Activated CD4-positive, alpha-beta T cell treated with anti-CD3 and anti-CD28 coated beads, Interleukin-2, amount 50 U/mL, for 48 hours (primary cell): ENCODE measurements at places on chromosomes 11 and 22.

DNA sequence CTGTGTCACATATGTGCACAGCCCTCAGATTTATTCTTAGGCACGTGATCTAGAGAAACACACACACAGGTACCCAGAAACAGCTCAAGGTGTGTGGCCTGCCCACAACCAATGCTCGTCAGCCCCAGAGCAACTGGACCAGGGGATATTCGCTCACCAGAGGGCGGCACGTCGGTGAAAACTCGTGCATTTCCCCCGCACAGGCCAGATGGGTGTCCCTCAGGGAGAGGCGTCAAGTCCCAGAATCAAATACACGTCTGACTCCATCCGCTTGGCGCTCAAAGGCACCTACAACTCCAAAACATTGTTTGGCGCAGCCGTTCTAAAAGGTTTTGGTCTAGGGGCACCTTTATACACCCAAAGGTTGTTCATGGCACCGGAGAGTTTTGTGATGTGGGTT is 429.0 kb downstream of the BRD1 start:
- DNase-seq: no peak

GRCh38 chr22:50443197-50443596 is 31.6 kb downstream of the SBF1 start:
- no peak for DNase-seq

DNA sequence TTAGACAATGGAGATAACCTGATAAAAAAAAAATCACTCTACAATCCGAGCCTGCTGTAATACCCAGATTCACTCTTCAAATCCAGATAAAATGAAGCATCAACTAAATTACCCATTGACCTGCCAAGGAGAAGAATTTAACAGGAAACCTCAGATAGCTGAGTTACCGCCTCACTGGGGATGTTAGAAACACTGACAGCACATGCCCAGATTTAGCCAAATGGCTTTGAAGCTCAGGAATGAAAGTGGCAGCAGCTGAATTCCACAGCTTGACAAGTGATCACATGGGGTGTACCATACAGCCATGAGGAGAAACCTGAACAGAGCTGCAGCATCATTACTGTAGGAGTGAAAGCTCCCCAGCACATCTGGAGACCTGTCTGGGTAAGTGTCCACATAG is 807.6 kb downstream of the DLG2 start:
- no peak for DNase-seq

DNA sequence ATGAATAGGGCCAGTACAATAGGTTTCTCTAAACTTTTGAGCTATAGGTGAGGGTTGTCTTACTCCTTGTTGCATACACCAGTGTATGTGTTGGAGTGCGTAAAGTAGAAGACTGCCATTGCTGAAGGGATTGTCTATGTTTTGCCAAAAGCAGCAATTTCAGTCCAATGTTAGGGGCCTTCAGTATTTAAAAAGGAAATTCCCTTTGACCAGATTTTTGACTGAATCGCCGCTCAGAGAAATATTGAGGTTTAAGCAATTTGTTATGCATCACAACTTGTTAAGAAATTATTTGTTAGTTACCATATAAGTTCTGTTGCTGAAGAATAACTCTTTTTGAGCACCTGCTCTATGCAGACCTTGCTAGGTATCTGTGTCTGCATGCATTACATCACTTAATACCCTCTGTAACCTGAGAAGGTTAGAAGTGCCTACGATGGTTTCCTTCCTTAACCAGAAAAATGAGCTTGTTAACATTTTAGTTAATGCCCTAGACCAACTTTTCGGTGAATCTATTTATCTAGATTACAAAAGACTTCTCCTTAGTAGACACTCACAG is 33.9 kb downstream of the MMP20 start:
- DNase-seq: no peak

DNA sequence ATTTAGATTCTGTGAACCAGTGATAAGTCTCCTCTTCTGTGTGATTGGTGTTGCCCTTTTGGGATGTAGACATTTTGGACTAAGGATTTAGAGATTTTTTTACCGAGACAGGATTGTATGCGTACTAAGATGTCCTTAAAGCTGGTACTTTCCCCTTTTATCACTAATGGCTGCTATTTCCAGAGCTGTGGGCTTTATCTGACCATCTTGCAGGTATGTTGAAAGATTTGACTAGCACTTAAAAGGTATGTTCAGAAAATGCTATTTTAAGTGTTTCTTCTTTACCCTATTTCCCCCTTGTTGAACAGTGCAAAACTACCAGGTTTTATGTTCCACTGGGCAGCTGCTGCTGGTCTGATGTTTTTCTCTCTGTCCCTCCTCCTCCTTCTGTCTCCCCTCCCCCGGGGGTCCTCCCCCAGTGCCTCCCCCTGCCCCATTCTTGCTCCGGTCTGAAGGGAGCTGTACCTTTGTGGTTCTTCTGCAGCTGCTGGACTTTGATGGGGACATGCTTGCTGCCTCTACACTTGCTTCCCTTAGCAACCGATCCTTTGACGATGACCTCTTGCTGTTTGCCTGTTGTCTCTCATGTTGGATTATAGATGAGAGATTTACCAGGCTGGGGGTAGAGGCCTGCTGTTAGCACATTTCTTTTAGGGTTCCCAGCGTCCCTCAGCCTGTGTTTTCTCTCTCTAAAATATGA is 59.6 kb downstream of the ZNRF3 start:
- no peak for DNase-seq

DNA sequence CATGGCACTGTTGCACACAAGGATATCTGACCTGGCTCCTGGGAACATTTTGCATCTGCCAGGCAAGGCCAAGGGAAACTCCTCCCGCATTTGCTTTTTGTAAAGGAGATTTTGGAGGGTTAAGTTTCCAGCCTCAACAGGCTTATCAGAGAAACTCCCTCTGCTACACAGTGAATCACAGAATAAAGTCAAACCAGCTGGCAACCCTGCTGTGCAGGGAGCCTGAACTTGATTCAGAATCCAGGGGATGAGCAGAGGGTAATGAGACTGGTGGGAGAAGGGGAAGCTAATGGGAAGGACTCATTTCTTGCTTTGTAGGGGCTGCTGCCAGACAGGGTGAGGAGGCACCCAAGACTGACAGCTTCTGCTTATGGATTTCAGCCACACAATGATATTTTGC is 185.3 kb upstream of the ISX start:
- DNase-seq: no peak

DNA sequence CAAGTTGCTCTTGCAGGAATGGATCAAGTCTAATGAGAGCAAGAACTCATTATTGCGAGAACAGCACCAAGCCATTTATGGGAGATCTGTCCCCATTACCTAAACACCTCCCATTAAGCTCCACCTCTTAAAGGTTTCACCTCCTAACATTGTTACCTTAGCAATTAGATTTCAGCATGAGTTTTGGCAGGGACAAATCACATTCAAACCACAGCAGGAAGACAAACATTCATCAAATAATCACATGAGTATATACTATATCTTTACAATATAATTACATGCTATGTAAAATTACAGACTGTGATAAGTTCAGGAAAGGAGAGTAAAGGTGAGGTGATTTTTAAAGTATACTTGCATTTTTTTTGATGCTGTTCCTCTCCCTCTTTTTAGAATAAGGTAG is 6.6 kb upstream of the TEAD1 start:
- DNase-seq: no peak

- DNase-seq: no peak
These were observed 38.5 kb downstream of the CWC15 start for GRCh38 chr11:94934846-94935245.

- DNase-seq: no peak
These were observed 78.3 kb downstream of the TECTA start for GRCh38 chr11:121179306-121179705.

DNA sequence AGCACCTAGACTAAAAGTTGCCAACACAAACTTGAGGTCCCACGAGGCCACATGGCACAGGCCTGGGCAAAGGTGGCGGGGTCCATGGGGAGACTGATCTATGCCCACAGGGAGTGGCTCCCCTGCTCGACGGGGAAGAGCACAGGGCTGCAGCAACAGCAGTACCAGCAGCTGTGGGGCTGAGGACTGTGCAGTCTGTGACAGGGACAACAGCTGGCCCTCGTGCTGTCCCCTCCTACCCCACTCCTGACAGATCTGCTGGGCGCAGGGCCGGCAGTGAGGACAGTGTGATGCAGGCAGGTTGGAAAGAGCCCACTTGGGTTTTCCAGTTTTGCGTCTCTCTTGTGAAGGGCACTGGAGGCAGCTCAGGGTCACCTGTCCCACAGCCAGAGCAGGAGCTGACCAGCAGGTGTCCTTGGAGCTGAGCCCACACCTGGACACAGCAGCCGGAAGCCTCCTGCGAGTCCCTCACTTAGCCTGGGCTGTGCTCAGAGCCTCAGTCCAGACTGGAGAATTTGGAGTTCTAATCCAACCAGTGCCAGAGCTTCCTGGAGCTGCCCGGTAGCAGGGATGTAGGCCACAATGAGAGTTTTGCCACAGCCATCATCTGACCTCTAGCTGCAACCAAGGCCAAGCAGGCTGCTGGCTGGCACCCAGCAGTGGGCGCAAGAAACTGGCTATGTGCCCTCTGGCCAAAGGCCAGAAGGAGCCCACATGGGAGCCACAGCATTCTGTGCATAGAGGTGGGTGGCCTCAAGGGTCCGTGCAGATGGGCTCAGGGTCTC is 3.6 kb upstream of the GAS2L1 start:
- DNase-seq: no peak

DNA sequence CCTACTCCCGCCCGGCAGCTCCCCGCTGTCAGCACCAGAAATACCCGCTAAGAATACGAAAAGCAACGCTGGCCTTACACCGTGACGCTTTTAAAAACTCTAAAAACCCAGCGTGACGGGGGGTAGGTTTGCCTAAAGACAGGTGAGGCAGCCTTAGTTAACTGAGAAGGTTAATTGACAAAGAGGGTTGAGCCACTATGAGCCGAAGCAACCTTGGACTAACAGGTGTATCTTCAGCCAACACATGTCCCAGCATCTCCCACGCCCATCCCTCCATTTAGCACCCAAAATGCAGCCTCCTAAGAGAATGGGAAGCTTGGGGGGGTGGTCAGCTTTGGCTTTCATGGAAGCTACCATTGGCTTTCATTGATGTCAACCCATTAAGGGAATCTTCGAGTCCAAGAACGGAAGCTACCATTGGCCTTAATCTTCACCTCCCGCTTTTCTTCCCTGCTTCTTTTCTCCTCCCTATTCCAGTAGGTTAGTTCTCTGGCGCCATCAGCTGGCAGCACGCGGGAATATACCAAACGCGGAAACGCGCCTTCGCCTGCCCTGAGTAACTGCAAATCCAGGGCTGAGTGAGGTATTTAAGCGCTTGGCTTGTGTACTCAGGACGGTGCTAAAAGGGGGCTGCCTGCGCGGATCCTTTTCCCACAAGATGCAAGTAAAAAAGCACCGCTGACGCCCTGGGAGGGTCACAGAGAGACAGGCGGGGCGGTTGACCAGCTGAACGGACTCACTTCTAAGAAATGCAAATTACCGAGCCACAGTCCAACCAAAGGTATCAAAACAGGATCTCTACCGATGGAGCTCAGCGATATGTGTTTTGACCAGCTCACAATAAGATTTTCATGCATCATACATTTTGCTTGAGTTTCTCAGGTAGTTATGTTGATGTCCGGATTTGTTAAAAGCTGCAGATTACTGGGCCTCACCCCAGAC is 38.5 kb upstream of the GLYATL1 start:
- peak; percentile 63 for DNase-seq

DNA sequence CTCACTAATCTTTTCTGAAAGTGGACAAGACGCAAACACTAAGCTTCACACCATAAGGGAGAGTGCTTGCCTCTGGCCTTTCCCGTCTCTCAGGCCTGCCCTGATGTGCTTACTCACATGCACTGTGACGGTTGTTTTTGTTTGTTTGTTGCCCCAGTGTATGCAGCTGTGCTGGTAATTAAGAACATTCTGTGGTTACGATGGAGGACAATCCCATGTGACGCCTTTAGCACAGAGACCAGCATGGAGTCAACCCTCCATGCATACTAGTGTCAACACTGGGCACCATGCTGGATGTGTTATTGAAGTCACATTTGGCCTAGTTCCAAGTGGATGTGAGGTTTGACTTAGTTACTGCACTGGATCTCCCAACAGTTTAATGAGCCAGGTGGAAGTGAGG is 27.8 kb upstream of the CDON start:
- DNase-seq: no peak

GRCh38 chr22:40432625-40433024 is 62.2 kb downstream of the SGSM3 start:
- no peak for DNase-seq

- no peak for DNase-seq
These were observed 19.5 kb upstream of the SPON1 start for GRCh38 chr11:13942971-13943381.

- DNase-seq: no peak
These were observed 45.9 kb downstream of the SLC1A2 start for GRCh38 chr11:35373284-35373933.

- DNase-seq: no peak
These were observed 27.3 kb downstream of the SCGB1A1 start for GRCh38 chr11:62446091-62446490.

GRCh38 chr22:48105259-48105658 is 1342.8 kb downstream of the TBC1D22A start:
- no peak for DNase-seq

- no peak for DNase-seq
These were observed 387.7 kb downstream of the TMEM135 start for GRCh38 chr11:87425391-87425790.

- DNase-seq: peak; percentile 6
These were observed 140.5 kb downstream of the MIAT start for GRCh38 chr22:26797910-26798309.

DNA sequence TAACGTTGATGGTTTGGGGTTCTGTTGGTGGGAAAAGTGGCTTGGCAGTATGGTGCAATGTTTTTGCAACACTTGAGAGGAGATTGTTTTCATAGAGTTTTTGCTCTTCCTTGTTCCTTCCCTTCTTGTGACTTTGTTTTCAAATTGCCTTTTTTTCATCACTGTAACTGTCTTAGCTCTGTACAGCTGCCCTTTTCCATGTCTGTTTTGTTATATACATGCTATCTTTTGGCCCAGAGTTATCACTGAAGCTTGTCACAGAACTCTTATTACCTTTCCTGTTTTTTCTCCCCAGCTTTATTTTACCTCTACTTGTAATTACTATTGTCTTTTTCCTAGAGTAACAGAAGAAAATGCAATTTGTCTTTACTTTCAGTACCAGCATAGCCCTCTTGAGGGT is 154.1 kb downstream of the DDX10 start:
- DNase-seq: no peak

DNA sequence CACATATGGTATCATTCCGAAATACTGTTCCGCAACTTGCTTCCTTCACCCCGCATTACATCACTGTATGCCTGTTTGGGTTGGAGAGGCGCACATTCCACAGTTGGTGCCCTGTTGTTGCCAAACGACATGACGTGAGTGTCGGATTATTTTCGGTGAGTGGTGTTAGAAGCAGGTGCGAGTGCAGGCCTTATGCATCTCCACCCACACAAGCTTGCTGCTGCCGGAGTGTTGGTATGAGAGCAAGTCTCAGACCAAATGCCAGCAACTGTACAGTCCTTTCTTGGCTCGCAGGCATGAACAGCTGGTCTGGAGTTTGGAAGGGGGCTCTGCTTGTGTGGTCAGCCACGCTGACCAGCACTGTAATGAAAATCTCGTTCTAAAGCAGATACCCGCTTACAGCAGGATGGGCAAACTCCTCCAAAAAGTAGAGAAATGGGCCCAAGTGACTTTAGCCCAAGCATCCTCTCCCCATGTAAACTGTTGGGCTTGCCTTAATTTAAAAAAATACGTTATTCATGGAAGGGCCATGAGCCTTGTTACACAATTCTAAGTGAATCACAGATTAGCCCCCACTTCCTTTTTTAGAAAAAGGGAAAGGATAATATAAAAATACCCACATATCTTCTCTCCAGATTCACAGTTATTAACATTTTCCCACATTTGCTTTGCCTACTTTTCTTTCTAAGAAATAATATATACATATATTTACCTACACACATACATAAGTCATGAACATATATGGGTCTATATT is 48.7 kb upstream of the OR9Q1 start:
- DNase-seq: no peak

GRCh38 chr11:78921509-78921908 is 346.8 kb upstream of the NARS2 start:
- no peak for DNase-seq
